ENCODE measurements at places on chromosomes 16 and 17. TPM values are rescaled to one million over a fixed set of nuclear protein-coding genes. Genes with fewer than 3 reads are reported as not detected.

Gene KIF2B
- polyA plus RNA-seq, result not detected

Gene CEP295NL
- 0.07 TPM for polyA plus RNA-seq

Gene KRT16
- polyA plus RNA-seq, result not detected

Gene CLEC18A
- polyA plus RNA-seq, result 56.3 TPM

Gene SRR
- polyA plus RNA-seq, result 24.8 TPM

Gene CCL17
- not detected for polyA plus RNA-seq

Gene SBK1
- polyA plus RNA-seq, result 14.2 TPM

Gene SLC25A10
- polyA plus RNA-seq, result 13.9 TPM

Gene DBNDD1
- 8.9 TPM for polyA plus RNA-seq

Gene DOC2B
- 59.8 TPM for polyA plus RNA-seq

GRCh38 chr16:88618182-88618955 is 20.0 kb upstream of the IL17C start:
- DNase-seq, result no peak

GRCh38 chr17:68344701-68345136 is 53.4 kb downstream of the ARSG start:
- DNase-seq, result no peak

GRCh38 chr16:4409081-4409932 is 7.1 kb downstream of the CORO7 start:
- DNase-seq, result no peak

DNA sequence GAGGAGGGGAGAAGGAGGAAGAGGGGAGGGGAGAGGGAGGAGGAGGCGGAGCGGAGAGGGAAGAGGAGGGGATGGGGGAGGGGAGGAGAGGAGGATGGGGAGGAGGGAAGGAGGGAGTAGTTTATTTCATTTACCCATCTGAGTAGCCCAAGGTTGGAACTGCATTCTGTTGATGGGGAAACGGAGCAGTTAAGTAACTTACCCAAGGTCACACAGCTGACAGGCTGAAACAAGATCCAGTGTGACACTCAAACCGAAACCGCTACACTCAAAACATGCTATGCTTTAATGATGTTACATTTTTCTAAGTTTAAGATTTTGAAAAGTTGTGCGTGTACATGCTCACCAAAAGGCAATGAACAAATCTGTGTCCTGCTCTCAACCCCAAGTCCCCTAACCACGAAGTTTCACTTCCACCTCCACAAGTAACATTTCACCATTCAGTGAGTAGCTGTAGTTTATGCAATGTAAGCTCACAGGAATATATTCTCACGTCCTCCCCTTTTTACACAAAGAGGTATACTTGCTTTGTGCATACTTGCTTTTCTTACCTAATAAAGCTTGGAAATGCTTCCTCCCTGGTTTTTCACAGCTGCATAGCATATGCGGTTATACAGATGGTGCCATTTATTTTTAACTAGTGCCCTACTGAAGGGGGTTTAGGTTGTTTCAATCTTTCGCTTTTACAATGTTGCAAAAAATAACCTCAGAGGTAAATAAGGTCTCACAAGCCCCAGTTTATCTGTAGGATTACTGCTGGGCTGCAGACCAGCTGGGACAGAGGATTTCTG is 275.3 kb downstream of the PARN start:
- DNase-seq, result no peak

GRCh38 chr17:77831474-77832179 is 126.9 kb upstream of the TNRC6C start:
- no peak for DNase-seq

GRCh38 chr17:74231928-74232907 is 18.8 kb downstream of the TTYH2 start:
- DNase-seq, result no peak

DNA sequence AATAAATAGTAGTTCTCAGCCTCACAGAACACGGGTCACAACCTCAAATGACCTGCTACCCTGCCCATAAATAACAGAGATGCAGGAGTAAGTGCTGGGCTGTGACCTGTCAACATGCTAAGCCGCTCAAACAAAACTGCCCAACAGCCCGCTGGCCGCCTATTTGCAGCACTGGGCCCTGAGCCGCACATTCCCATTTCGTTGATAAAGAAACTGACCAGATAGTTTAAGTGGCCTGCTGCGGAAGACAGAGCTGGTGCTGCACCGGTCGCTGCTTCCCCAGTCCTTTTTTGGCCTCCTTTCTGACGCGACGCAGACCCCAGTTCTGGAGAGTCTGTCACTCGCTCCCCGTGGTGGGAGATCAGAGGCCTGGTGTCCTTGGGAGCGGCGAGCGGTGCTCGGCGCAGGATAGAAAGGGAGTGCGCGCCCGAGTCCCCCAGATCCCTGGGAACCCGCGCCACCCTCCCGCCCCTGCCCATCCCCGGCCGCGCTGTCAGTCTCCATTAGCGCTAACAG is 349 bp upstream of the SLC6A2 start:
- DNase-seq, result no peak

DNA sequence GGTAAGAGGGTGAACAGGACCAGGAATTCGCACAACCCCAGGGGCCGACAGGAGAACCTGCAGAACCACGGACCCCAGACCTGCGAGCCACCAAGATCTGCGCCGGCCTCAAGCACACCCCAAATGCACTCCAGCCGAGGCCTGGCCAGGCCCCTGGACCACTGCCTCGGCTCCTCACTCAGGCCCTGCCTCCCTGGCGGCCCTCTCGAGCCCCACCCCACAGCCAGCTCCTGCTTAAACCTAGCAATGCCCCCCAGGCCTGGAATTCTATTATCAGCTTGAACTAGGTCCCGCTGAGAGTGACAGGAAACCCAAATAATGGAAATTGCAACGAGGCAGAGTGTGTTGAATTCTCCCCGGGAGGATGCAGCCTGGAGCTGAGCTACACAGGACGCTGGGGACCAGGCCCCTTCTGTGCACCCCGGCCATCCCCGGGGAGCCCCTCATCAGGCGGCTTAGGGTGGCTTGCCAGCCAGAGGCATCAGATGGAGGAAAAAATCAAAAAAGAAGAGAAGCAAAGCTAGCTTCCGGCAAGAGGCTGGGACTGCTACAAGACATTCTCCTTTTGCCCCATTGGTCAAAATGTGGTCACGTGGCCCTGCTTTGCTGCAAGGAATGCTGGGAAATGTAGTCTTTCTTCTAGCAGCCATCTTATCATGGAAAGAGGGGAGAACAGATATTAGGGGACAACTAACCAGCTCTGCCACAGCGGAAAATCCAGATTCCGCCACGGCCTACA is 2.4 kb upstream of the ENPP7 start:
- DNase-seq, result peak; percentile 78

GRCh38 chr17:79589669-79590522 is 21.0 kb downstream of the RBFOX3 start:
- DNase-seq, result no peak

GRCh38 chr17:63840591-63841349 is 1.7 kb downstream of the SMARCD2 start:
- no peak for DNase-seq

DNA sequence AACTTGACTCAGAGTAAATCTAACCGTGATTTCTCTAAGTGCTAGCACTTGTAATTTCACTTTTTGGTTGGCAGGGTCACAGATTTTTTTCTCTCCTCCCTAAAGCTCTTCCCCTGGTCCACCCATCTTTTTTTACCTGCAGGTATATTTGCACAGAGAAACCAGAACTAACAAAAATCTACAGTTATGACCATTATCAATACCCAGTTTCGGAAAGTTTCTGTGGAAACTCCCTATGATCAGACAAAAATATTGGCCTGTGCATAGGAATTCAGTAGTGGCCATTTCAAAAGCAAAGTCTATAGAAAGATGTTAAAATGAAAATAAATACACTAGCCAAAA is 62.4 kb upstream of the ATF7IP2 start:
- no peak for DNase-seq

- no peak for DNase-seq
Observed at GRCh38 chr16:307691-308312, 24.8 kb downstream of the PDIA2 start.

DNA sequence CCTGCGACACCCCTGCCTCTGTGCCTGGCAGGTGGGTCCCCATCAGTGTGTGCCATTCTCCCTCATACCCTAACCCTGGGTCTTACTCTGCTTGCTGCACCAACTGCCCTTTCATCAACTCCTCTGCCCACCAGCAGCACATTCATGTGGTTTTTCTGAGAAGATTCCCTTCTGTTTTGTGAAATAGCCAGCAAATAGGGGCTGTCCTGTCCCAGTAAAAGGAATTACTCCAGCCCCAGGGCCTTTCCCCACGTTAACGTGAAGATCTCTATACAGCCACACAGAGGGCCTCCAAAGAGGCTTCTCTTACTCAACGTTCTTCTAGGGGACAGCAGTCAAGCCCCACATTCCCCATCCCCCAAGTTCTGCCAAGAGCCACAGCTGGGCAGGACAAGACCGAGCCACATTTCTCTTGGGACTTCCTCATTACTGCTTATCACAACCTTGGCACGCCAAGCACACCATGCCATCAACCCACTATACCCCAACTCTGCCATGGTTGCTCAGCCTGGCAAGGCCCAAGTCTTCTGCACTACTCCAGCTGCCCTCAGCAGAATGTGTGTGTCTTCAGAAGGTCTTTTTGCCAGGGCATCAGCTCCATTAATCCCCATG is 18.7 kb upstream of the CCL2 start:
- no peak for DNase-seq

GRCh38 chr17:59901604-59902003 is 8.7 kb downstream of the RPS6KB1 start:
- DNase-seq, result no peak

- DNase-seq, result no peak
Observed at GRCh38 chr17:19978805-19979211, 1.2 kb upstream of the AKAP10 start.

GRCh38 chr16:88524973-88525662 is 45.1 kb upstream of the ZC3H18 start:
- DNase-seq, result no peak

DNA sequence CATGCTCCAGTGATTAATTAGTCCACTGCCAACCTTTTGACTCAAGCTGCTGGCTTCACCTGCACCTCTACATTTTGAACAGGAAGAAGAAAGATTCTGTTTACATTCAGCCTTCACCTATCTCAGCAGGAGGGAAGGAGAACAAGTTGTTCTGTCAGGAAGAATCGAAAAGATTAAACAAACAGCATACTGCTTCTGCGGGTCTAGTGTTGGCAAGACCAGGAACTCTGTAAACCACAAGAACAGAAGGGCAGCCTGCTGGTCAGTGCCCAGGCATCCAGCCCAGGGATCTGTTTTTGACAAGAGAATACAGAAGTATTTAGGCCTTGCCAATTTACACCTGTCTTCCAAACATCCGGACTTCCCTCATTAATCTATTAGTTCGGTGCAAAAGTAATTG is 189.7 kb downstream of the CHD9NB start:
- DNase-seq, result no peak

DNA sequence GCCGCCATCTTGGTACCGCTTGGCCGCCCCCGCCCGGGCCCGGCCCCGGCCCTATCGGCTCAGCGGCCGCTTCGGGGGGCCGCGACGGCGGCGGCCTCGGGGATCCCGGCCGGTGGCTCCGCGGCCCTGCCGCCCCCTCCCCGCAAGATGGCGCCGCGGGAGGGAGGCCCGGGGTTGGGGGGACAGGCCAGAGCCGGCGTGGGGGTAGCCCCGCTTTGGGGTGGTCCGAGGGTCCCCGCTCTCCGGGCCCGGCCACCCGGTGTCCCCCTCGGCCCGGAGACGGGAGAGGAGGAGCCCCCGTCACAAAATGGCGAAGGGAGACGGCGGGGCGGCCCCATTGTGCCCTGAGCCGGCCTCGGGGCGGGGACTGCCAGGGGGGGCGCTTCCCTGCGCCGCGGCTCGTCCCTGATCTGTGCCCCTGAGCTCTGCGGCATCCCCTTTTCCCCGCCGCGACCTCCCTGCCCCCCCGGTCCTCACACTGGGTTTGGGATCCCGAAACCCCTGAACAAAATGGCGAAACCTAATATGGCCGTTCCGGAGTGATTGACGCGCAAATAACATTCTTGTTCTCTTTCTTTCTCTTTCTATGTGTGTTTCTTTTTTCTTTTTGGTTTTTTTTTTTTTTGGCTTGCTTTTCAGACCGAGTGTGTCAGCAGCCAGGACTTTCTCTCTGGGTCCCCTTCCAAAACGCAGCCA is 986 bp downstream of the HAPSTR1 start:
- no peak for DNase-seq

DNA sequence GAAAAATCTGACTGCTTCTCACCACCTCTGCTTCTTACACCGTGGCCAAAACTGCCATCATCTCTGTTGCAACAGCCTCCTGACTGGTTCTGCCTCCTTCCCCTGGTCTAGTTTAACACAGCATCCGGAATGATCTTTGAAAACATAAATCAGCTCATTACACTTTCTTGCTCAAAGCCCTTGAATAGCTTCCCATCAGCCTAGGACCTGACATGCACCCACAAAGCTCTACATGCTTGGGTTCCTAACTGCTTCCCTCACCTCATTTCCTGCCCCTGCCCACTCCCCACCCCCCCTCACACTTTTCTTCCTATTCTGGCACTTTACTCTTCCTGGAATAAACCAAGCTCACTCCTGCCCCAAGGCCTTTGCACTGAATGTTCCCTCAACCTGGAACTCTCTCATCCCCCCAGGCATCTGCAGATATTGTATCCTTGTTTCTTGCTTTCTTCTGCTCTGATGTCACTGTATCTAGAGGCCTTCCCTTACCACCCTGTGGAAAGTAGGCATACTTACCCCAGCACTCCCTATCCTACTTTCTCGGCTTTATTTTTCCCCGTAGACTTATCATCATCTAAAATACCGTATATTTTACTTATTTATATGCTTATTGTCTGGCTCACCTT is 112.4 kb downstream of the FTO start:
- DNase-seq, result no peak

DNA sequence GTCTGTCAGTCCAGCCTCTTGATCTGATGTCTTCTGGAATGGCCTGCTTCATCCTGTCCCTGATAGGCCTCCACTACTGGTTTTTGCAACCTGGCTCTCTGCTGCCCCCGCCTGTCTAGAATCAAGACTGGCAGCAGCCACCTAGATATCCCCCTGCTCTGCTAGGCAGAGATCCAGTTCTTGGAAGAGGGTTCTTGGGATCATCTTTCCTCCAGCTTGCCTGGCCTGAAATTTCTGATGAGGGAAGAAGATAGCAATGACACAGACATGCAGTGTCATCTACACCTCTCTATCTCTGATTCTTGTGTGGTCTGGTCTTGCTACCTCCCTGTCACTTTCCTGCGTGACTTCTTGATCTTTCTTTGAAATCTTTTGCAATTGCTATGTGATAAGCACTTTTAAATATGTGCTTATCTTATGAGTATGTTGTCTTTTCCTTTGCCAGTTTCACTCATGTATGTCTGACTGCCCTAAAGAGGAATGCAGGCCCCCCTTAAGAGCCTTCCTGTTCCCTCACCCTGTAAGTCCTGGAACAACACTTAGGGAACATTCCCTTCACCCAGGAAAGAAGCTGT is 20.3 kb upstream of the NFATC3 start:
- no peak for DNase-seq

DNA sequence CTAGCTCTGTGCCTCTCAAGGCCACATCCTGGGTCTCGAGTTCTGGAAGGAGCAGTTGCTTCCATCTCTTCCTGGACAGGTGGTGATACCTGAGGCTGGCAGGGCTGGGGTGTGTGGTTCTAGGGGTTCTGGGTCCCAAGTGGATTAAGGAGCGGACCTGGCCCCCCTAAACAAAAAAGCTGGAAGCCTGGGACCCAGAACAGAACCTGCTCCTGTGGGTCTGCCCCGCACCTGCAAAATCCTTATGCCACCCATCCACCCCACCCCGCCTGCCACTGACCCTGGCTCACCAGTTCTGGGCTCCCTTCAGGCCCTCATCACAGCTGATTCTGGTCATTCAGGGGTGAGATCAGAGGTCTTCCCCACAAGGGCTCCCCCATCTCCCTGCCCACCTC is 44.8 kb downstream of the ADCY7 start:
- DNase-seq, result no peak

GRCh38 chr17:68955181-68955841 is at the start of gene ABCA8:
ABCA8 (minus strand) TSS chr17:68955392; CDS start chr17:68942034, 13,358 bp downstream.
- no peak for DNase-seq

Data from right renal cortex interstitium (tissue), 3 donors.